ENCODE measurements at places on chromosomes 6 and 20.

- no peak for DNase-seq
Measured at GRCh38 chr6:3088446-3088845, 20.2 kb downstream of the RIPK1 start.

DNA sequence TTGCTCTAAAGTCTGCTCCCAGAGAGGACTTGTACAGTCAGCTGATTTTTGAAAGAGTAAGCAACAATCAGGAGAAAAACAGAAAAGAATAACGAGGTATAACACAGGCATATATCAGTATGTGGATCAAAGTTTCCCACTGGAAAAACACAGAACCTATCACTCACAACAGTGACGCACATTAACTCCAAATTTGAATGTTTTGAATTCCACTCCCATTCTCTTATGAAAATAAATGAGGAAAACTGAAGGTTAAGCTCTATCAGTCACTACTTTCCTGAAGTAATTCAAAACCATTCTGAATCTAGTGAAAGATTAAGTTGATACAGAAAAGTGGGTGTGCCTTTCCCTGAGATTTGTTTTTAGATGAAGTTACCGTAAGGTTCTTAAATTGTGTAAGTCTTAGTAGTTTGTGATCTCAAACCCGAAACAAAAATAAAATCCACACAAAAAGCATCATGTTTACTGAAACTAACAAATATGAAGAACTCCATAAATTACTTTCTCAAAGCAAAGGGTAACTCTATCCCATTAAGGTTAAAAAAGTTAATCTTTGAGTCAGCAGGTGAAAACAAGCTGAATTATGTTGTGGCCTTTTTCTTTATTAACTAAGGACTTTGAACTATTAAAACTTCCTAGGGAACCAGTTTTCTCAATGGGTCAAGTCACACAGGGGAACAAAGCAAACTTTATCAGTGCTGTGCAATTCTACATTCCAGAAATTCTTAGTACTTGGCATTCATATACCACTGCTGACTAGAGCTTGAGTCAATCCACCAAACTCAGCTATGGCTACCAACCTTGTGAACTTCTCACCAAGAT, 115.7 kb downstream of the OGFRL1 start:
- DNase-seq, result no peak

GRCh38 chr6:101830501-101831031, 437.1 kb downstream of the GRIK2 start:
- DNase-seq, result no peak

GRCh38 chr6:32194825-32195651, 2.6 kb upstream of the GPSM3 start:
- DNase-seq, result no peak

DNA sequence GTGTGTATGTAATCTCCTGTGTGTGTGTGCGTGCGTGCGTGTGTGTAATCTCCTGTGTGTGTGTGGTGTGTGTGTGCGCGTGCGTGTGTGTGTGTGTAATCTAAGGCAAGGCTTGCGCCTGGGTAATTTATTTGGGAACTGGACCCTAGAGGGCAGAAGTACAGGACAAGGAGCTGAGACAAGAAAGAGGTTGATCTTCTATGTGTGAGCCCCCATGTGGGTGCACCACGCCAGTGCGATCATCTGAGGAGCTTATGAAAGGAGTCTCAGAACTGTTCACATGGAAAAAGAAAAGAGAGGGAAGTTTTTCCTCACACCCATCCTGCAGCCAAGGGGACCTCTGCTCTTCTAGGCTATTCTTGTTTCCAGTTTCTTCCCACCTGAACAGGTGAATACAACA, 220.1 kb upstream of the GGTLC1 start:
- DNase-seq, result no peak

- DNase-seq, result no peak
Measured at GRCh38 chr6:52976149-52976548, 18.9 kb downstream of the GSTA4 start.

DNA sequence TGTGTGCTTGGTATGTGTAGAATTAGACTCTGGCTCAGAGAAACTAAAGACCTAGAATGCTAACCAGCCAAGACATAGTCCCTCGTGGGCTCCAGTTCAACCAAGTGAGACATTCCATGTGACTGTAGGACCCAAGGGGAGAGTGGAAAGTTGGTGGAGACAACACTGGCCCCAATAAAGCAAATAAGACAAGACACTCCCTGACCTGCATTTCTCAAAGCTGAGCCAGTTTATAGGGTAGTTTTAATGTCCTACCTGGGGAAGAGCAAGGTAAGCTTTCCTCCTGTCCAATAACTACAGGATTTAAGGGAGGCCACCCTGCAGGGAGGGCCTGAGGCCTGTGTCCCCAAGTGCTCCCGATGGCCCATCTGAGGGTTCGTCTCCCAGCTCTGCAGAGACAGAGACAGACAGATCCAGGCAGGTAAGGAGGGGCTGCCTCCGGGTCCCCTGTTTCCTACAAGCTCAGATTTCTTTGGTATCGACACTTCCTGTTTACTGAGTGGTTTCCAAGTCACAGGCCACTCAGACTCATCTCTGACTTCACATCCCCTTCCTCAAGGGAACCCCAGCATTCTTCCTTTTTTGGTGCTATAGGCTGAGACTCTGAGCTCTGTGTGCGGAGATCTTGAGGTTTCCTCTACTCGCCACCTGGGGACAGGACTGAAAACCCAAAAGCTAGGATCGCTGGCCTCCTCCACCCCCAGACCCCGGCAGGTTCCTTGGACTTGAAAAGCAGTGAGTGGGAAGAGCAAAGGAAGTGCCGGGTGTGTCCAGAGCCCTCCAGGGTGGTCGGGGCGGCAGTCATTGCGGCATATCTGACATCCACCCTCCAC, 92.4 kb downstream of the PRND start:
- peak; percentile 71 for DNase-seq

DNA sequence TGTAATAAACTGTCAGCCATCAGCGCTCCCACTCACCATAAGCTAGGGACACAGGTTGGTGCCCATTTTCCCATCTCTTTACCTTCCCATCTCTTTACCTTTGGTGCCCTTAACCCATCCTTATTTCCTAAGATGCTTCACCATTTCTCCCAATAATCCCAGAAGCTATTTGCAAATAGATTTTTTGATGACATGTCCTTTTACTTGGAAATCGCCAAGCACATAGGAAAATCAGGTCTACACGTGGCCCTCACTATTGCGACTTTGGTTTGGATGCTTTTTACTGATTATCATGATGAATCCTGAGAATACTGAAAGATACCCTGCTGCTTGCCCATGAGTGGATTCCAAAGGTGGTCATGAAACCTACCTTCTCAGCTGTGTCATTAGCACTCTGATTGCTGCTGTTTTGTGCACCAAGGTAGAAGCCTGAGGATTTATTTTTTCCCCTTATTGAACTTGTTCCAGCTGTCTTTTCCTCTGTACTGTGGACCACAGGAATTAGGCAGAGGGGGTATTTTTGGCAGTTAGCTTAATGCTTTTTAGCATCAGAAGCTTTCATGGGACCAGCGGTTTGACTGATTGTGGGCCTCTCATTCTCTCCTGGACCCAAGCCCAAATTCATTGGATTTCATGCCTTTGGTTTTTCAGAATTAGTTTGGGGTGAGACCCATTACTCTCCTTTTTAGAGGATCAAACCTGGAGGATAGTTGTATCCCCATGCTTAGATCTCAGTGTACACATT, 229.6 kb upstream of the RIN2 start:
- DNase-seq, result no peak

GRCh38 chr6:154782193-154782592, 49.0 kb downstream of the SCAF8 start:
- DNase-seq, result no peak

DNA sequence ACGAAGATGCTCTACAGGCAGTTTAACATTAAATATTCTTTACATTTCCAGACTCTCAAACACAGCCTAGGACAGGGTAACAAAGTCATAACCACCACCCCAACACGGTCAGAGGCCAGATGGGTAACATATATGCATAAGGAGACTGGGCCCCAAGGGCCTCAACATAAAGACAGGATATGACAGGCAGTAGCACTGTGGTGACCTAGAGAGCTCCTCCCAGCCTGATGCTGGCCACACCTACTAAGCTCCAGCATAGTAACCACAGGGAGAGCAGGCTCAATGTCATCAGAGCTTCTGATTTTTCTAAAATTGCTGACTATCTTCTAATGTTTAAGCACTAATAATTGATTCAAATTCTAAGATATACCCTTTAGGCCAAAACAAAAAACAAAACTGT, 21.7 kb downstream of the SMLR1 start:
- DNase-seq, result peak; percentile 29

DNA sequence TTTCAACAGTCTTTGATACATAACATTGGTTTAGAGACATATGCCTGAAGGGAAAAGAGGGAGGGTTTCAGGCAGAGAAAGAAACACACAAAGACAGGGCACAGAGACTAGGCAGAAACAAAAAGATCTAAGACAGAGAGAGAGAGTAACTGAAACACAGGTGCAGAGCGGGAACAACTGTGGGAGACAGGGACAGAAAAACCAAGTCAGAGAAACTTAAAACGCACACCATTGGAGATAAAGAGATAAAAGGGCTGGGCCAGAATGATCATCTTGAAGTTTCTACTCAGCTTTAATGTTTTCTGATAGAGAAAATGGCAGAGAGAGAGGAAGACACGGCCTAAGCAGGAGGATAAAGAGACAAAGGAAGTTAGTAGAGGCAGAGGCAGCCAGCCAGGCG, 11.8 kb downstream of the UNC5CL start:
- DNase-seq, result no peak

DNA sequence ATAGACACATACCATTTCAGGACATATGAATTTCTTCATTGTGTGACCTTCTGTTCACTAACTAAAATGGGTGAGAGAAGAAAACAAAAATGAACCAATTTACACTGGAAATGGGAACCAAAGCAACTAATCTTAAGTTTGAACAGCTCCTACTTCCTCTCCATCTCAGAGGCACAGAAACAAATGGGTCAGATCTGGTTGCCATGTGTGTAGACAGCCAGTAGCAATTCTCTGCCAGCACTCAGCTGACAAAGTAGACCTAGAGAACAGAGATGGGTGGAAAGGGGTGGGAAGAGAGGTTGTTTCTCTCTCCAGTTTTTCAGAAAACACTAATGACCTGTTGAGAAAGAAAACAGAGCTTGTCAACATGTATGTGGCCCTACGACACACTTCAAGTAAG, 14.3 kb upstream of the POPDC3 start:
- no peak for DNase-seq

DNA sequence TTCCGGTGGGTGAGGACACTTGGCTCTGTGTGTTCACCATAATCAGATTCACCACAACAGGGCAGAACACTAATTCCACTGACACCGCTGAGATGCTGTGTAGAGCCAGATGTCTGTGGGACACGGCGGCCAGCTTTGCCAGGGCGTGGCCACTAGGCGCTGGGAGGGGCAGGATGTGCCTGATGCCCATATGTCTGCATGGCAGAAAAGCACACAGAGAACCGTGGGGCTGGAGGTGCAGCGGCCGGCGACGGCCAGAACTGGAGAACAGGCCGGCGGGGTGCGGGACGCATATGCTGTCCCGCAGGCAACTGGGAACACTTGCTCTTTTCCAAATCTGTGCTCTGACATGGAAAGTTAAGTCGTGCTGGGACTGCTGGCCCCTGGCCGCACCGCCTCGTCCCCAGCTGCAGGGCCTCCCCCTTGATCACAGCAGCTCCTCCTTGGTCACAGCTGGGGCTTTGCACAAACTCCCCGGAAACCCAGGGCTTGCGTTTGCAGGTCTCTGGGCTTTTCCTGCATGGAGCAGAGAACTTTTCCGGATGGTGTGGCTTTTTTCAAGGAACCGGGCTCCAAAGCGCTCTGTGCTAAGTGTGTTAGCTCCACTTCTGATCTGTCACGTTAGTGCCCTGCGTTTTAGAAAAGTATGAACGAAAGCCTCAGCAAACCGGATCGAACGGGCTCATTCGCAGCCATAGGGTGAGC, 31.1 kb downstream of the NTSR1 start:
- DNase-seq, result peak; percentile 40

GRCh38 chr20:63499338-63499969, 571 bp upstream of the EEF1A2 start:
- DNase-seq, result no peak

DNA sequence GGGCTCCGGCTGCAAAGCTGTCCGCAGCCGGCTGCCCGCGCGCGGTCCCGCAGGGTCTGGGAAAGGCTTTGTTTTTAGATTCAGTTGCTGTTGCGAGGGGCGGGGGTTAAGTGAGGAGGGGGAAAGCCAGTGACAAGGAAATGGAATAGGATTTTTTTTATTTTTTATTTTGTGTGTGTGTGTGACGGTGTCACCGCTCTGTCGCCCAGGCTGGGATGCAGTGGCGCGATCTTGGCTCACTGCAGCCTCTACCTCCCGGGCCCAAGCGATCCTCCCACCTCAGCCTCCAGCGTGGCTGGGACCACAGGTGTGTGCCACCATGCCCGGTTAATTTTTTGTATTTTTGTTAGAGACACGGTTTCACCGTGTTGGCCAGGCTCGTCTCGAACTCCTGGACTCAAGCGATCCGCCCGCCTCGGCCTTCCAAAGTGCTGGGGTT, 615 bp upstream of the UBE2J1 start:
- no peak for DNase-seq

DNA sequence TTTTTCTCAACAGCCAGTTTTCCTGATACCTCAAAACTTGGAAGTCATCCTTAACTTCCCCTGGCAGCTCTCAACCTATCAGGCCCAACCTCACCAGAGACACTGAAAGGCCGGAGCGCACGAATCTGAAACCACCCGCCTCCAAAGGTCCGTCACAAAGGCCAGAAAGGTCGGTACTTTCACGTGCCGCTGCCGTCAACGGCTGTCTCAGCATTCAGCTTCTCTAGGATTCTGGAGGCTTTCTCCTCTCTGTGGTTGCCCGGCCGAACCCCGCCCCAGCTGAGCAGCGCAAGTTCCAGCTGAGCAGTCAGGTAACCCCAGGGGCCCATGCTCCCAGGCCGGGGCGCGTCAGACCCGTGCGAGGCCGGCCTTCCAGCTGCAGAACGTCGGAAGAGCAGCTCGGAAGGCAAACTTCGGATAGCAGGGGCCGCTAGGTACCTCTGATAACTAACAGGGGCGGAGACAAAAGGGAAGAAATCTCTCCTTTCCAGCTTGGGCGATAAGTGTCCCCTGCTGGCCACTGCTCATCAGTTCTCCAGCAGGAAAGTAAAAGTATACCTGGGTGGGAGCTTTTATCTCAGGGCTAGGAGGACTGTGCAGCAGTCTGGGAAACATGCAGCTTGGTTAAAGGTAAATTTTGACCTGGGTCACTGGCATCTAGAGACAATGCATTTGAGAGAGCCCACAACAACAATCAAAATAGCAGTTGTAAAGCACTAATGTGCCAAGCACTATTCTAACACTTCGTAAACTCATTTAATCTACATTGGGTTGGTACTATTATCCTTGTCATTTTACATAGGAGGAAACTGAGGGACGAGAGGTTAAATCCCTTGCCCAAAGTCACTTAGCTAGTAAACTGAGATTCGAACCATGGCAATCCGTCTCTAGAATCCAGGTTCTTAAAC, 16.1 kb downstream of the ZSCAN12 start:
- peak; percentile 24 for DNase-seq

- no peak for DNase-seq
Measured at GRCh38 chr20:21509597-21510371, 4.1 kb downstream of the NKX2-2 start.

DNA sequence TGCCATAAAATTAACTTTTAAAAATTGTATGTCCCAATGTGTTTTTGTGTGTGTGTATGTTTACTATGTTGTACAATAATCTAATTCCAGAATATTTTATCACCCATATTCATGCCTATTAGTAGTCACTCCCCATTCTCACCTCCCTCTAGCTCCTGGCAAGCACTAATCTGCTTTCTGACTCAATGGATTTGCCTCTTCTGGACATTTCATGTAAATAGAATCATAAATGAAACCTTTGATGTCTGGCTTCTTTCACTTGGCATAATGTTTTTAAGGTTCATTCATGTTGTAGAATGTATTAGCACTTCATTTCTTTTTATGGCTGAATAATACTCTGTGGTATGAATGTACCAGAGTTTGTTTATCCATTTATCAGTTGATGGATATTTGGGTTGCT, 15.4 kb downstream of the SH3BGRL2 start:
- no peak for DNase-seq

Data from T-helper 2 cell treated with Interferon-gamma antibody and Interleukin-4, amounts not matched to agents 5 μg/mL and 100 μg/mL, for 36 hours (primary cell).